ENCODE measurements at places on chromosomes 1 and 21.

GRCh38 chr1:52602856-52603600, 857 bp downstream of the GPX7 start:
- no peak for DNase-seq

DNA sequence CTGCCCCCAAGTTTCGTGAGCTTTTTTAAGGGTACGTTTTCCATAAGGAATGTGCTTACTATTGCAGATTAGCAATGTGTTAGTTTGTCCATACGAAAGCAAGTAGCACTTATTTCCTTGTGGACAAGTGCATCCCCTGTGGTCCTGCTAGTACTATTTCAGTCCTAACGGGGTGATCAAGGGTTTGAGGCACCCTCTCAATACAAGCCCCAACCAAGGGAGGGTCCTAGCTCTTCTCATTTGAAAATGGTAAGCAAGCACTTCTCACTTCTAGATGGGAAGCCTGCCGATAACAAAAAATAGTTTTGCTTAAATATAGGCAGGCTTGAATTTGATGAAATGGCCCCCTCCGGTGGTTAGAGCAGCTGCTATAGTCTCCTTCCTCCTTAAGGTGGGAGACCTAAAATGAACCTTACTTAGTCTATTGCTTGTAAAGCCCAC, 64.0 kb upstream of the HMCN1 start:
- DNase-seq, result peak; percentile 5

DNA sequence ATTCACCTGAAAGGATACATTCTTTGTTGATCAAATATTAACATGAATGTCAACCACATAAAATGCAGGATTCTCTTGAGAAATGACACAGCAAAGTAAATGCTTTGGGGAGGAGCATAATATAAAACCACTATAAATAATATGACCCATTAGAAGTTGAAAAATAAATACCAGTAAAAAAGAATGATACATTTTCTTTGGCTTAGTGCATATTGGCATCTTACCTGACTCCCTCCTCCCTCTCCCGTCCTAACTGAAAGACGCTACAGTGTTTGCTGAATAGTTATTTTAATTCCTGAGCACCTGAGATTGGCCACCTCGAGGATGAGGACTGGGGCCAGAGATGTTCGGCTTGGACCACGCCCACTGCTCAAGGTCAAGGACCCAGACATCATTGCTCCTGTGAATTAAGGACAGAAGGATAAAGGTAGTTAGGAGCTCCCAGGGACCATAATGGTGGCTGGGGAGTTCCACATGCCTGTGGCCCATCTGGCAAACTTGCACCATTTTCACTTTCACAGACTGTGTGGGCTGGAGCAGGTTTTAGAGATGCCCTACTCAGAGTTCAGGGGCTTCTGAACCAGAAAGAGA, 16.4 kb upstream of the CPLANE2 start:
- DNase-seq, result no peak

DNA sequence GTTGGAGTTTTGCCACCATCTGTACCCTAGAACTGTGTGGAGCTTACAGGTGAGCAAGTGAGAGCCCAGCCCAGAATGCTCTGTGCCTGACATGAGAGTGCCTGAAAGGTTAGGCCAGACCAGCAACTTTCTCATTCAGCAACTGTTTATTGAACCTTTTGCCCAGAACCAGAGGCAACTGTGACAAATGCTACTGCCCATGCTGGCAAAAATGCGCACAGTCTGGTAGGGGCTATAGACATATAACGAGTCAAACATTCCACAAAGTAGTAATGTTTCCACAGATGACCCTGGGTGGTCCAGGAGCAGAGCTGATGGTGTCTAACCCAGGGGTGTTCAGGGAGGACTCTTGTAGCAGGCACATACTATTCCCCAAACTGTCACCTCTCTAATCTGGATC, 56.0 kb upstream of the GCLM start:
- no peak for DNase-seq

GRCh38 chr1:145912128-145912641, 2.3 kb upstream of the ITGA10 start:
- no peak for DNase-seq

- DNase-seq, result no peak
These were observed 166.1 kb upstream of the ETV3 start for GRCh38 chr1:157304271-157304670.

DNA sequence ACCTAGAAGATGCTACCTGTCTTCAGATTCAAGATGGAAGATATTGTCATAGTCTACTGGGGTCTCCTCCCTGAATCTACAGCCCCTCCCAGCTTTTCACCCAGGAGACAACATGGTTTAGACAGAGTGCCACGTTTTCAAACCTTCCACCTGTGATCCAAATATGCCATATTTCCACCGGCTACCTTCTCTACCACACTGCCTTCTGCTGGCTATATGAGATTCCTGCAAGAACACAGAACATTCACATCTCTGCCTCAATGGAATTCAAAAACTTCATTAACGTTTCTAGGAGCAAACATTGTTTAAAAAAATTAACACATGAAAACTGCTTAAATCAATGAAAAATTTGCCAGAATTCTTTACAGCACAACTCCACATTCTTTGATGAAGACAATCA, 12.9 kb upstream of the LELP1 start:
- no peak for DNase-seq

Measured in NCI-H774 (cell line).